ENCODE measurements at places on chromosomes 6 and 20.

DNA sequence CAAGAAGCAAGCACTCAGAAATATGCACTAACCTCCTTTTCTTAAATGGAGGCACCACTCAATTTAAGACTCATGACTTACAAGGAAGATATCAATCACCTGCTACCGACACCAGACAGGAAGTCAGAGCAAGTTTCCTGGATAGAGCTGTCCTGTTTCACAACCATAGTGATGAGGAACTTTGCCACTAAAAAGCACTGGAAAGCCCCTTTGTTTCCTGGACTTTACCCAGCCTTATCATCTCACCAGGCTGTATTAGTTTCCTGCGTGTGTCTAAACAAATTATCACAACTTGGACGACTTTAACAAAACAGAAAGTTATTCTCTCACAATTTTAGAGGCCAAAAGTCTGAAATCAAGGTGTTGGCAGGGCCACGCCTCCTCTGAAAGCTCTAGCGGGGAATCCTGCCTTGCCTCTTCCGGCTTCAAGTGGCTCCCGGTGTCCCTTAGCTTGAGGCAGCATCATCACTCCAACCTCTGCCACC lies 253.8 kb upstream of the STXBP5 start:
- DNase-seq = peak; percentile 28

DNA sequence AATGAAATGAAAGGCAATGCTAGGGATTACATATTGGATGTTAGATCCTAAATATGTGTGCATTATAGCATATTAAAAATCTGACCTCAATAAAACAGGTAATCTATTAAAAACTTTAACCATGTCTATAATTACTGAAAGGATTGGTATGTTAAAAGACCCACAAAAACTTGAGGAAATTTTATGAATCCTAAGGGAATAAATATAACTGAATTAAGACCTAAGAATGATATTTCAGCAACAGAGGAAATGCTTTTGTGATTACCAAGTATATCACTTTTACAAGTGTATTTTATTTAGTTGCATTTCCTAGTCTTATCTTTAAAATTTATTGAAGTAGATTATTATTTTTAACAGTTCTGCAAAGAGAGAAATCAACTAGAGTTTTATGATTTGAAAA lies 571.5 kb downstream of the HDGFL1 start:
- no peak for DNase-seq

- no peak for DNase-seq
Observed at GRCh38 chr20:18847226-18847755, 33.7 kb downstream of the SCP2D1 start.

DNA sequence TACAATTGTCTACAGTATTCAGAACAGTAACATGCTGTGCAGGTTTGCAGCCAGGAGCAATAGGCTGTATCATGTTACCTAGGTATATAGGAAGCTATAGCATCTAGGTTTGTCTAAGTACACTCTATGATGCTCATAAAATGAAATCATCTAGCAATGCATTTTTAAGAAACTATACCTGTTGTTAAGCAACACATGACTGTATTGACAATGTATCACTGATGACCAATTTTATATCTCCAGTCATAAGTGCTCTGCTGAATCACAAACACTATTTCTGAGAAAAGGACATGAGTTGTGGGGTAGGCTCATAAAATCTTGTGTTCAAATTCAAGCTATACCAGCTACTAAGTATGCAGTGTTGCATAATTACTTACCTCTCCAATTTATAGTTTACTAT lies 501.3 kb downstream of the CD109 start:
- no peak for DNase-seq

DNA sequence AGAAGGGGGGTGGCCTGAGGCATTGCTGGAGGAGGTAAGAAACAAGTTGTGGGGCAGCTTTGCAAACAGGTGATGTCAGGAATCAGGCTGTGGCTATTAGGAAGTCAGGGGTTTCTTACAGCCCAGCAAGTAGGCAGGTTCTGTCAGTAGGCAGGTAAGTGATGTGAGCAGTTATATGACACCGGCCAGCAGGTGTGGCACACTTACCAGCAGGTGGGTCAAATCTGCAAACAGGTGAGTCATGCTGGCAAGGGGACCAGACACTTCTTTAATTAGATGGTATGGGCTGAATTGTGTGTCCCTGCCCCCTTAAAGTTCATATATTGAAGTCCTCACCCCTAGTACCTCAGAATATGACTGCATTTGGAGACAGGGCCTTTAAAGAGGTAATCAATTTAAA lies 16.4 kb upstream of the ENPP4 start:
- no peak for DNase-seq

DNA sequence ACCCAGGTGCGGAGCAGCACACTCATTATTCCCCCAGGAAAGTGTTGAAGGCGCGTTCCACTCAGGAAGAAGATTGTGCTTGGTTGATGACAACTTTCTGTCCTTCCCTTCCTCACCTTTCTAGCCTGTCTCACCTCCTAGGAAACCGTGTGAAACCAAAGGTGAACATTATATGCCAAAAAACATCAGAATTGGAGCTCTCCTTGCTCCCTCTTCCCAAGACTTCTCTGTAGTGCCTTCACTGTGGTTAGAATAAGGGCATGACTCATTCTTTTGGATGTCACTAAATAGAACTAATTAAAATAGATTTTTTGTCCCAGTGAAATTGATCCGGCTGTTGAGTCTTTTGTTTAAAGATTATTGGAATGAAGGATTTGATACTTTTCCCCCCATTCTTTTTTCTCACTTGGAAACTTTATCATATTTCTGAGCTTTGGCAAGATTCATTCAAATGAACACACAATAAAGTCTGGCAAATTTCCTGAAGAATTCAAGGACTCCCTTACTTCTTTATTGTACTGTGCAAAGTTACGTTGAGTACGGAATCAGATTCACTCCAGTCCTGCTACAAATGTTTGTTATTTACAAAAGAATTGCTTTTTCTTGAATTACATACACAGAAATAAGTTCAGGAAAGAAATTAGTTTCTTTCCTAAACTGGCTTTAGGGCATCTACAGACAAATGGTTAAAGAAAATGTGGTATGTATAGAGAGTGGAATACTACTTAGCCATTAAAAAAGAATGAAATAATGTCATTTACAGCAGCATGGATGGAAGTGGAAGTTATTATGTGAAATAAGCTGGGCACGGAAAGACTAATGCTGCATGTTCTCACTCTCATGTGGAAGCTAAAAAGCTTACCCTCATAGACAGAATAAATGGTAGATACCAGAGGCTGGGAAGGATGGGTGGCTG lies 142.8 kb upstream of the AKAP12 start:
- peak; percentile 53 for DNase-seq

DNA sequence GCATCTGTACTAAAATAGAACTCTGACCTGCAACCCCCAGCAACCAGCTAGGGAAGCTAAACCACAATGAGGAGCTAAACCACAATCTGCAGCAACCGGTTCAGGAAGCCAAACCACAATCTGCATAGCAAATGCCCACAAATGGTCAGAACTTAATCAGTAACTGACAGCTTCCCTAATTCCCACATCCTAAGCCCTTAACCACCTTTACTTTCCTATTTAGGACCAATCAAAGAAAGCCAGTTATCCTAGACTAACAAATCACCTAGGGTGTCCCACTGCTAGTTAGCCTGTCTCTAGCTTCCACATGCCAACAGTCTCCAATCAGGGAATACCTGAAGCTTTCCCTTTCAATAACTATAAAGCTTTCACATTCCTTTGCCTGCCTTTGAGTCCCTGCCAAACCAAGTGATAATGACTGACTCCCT lies 424.6 kb upstream of the PTCHD4 start:
- DNase-seq = peak; percentile 92

GRCh38 chr6:29907637-29908340 lies 34.5 kb upstream of the HLA-A start:
- DNase-seq = no peak

GRCh38 chr6:35775031-35775430 lies 1.4 kb upstream of the CLPSL2 start:
- DNase-seq = no peak

- DNase-seq = peak; percentile 15
Observed at GRCh38 chr20:33944914-33945313, 48.8 kb upstream of the RALY start.

- no peak for DNase-seq
Observed at GRCh38 chr6:23011615-23012014, 442.2 kb downstream of the HDGFL1 start.

GRCh38 chr6:117557951-117558350 lies 44.4 kb downstream of the GOPC start:
- no peak for DNase-seq

DNA sequence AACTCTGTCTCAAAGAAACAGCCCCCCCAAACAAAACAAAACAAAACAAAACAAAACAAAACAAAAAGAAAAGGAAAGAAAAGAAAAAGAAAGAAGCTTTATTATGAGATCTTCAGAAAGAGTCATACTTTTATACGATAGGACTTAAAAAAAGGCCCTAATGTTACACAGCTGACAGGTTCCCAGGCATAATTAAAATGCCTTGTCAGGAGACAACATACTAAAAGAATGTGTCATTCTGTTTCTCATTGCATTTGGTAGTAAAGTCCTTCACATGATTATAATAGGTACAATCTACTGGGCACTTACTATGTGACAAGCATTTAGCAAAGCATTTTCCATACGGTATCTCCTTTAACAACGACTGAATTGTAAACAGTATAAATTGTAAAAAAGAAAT lies 36.4 kb upstream of the RPN2 start:
- peak; percentile 70 for DNase-seq

DNA sequence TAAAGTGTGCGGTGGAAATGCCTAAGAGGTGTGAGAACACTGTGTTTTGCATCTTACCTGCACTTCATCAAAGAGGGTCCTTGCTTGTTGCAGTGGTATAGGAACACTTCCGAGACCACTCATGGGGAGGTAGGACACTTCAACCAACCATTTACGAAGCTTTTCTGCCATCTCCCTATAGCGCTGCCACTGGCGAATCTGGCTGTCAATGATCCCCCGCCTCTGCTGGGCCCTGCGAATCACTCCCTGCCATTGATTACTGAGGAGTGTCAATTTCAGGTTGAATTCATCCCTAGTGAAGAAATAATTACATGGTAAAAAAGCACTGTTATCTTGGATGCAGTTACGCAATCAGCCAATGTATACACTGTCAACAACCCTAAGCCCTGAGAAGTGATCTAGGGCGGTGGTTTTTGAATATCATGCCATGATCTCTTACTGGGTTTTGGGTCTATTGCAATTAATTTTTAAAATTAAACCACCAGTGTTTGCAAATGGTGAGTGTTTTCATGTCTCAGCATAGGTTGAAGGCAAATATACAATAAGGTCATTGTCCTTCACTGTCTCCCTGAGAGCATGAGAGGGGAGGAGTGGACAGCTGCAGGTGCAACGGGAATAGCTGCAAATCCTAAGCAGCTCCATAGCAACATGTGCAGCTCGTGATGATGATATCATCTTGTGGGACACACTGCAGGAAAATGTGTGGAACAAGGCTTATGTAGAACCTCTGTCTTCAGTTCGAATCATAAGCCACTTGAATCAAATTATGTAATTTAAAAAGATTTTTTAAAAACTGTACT lies 400.6 kb downstream of the ESR1 start:
- DNase-seq = no peak

- no peak for DNase-seq
Observed at GRCh38 chr6:69868961-69869360, 2.6 kb downstream of the COL19A1 start.

DNA sequence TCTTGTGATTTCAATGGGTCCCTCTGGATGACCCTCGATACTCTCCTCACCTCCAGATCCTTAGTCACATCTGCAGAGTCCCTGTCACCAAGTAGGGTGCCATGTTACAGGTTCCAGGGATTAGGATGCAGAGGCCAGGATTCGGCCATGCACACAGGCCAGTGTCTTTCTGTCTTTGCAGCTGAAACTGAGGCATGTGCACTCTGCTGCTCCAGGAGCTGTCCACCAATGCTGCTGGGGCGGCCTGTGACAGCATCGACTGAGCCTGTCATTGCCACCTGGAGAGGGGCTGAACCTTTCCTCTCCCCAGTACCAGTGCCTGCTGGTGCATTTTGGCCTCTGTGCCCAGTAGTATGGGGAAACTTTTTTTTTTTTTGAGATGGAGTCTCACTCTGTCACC lies 4.4 kb upstream of the RBM38 start:
- DNase-seq = no peak

DNA sequence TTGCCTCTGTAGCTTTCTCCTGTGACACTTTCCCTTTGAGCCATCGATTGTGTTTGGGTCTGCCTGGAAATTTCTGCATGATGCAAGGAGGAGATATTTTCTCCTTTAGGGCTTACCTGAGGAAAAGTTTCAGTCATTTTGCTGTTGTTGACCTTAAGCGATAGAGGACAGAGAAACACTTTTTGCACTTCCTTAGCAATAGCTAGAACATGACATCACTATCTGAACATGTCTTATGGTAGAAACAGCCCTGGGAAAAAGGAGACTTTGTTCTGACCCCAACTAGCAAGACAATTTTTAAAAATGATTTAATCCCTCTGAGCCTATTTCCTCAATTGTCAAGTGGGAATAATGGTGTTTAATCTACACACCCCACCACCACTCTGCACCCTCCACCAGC lies 9.7 kb upstream of the FILIP1 start:
- DNase-seq = no peak

GRCh38 chr6:4920914-4921410 lies 82.9 kb downstream of the RPP40 start:
- DNase-seq = peak; percentile 39

- no peak for DNase-seq
Observed at GRCh38 chr20:57038608-57039440, 227.6 kb downstream of the BMP7 start.

DNA sequence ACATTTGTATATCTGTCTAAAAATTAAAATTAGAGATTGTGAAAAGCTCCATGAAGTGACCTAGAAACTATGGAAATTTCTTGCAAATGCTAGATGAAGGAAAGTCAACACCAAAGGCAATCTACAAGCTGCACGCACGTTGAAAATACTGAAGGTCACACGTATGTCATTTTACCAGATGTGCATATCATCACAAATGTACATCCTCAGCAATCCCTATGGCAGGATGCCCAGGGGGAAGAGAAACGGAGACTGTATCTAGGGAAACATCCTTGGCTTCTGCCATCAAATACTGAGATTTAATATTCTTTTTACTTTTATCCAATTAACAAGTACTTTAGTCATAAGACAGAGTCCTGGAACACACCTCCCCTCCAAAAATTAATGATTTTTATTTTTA lies 672.0 kb downstream of the RNF144B start:
- DNase-seq = no peak

DNA sequence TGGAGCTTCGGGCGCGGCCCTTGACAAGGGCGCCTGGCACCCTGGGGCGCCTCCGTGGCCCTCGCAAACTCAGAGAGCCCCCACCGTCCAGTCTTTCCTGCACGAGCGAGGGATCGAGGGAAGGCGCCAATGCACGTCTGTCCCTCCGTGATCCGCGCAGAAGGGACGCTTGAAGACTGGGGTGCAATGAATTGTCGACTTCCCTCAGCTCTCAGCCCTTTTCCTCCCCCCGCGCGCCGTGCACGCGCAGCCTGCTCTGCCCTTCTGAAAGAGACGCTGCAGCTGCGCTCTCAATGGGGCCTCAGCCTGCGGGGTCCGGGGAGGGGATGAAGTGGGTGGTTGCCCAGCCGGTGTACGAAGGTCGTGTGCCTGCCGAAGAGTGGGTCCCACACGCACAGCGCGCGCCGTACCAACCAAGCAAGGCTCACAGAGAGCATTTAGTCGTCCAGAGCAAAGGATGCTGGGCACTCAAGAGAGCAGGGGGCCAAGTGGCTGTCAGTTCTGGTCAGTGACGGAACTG lies 5.5 kb upstream of the SOX4 start:
- peak; percentile 76 for DNase-seq

- DNase-seq = peak; percentile 69
Observed at GRCh38 chr6:43129434-43130194, 41.5 kb upstream of the SRF start.

Data from M059J (cell line).